T-helper 17 cell (primary cell): ENCODE measurements at places on chromosomes 7 and 10.

DNA sequence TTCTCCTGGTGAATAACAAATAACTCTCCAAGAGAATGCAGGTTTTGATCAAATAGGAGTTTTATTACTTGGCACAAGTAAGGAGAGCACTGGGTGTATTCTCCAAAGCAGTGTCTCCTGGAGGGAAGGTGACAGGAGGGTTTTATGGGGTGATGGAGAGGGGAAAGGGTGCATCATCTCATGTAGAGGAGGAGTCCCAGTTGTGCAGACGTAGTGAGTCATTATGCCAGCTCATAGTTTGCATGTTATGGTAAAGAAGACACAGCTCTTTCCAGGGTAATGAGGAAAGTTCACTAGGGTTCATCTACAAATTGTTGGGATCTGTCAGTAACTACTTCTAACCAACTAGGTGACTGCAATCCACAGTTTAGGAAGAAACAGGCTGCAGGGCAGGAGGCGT, 347.9 kb upstream of the MEOX2 start:
- no peak overlapping the region for H3K4me3 ChIP-seq
- H3K27me3 ChIP-seq, result no peaks in the 10 kb centered on the region
- DNase-seq, result no peak
- H3K27ac ChIP-seq, result no peak overlapping the region

- H3K4me1 ChIP-seq, result no peaks in the 10 kb centered on the region
- DNase-seq, result no peak
- peak overlapping the region; percentile 72 for H3K4me3 ChIP-seq
- no peak overlapping the region for H3K27ac ChIP-seq
- no peaks in the 10 kb centered on the region for H3K36me3 ChIP-seq
- peaks cover 28% of the 10 kb centered on the region for H3K27me3 ChIP-seq
These were observed 1.0 kb downstream of the CACNA2D1 start for GRCh38 chr7:82442492-82443035.

GRCh38 chr7:141700848-141701371, 1.1 kb downstream of the DENND11 start:
- peaks cover 43% of the 10 kb centered on the region for H3K4me1 ChIP-seq
- no peak for DNase-seq
- no peaks in the 10 kb centered on the region for H3K27me3 ChIP-seq
- H3K27ac ChIP-seq, result peak overlapping the region; percentile 97

- peaks cover 3% of the 10 kb centered on the region for H3K36me3 ChIP-seq
- H3K4me1 ChIP-seq, result peaks cover 43% of the 10 kb centered on the region
- no peaks in the 10 kb centered on the region for H3K27me3 ChIP-seq
- H3K27ac ChIP-seq, result peak overlapping the region; percentile 95
- peak overlapping the region; percentile 94 for H3K4me3 ChIP-seq
These were observed 27.2 kb downstream of the CCM2 start for GRCh38 chr7:45026984-45027773.

DNA sequence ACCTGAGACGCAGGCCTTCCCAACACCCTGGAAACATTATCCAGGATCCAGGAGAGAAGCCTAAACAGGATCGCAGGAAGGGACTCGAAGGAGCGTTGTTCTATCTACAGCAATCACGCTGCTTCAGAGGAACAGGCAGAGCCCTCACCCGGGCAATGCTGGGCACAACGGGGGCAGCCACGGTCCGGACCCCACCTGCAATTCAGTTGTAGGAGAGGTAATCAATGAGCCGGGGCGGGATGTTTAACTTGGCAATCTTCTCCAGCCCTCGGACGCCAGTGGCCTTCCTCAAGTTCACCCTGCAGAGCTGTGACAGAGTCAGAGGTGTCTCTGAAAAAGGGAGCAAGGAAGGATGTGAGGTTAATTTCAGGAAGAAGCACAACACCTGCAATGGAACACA, 25.9 kb downstream of the ASB13 start:
- H3K4me1 ChIP-seq, result peaks cover 4% of the 10 kb centered on the region
- peaks cover 7% of the 10 kb centered on the region for H3K36me3 ChIP-seq
- H3K27me3 ChIP-seq, result no peaks in the 10 kb centered on the region
- H3K4me3 ChIP-seq, result no peak overlapping the region
- DNase-seq, result no peak

GRCh38 chr10:131400513-131400912, 89.0 kb upstream of the TCERG1L start:
- H3K36me3 ChIP-seq, result no peaks in the 10 kb centered on the region
- H3K27ac ChIP-seq, result no peak overlapping the region
- no peak overlapping the region for H3K4me3 ChIP-seq

GRCh38 chr7:22934473-22935065, 79.4 kb downstream of the HYCC1 start:
- no peaks in the 10 kb centered on the region for H3K4me1 ChIP-seq
- H3K4me3 ChIP-seq, result no peak overlapping the region
- no peaks in the 10 kb centered on the region for H3K27me3 ChIP-seq

GRCh38 chr7:123415625-123416024, 118.8 kb downstream of the IQUB start:
- no peak overlapping the region for H3K27ac ChIP-seq
- H3K4me3 ChIP-seq, result no peak overlapping the region
- no peak for DNase-seq

GRCh38 chr10:100154666-100155065, 31.2 kb downstream of the ERLIN1 start:
- no peaks in the 10 kb centered on the region for H3K27me3 ChIP-seq
- peaks cover 9% of the 10 kb centered on the region for H3K4me1 ChIP-seq
- H3K4me3 ChIP-seq, result no peak overlapping the region
- peaks cover 40% of the 10 kb centered on the region for H3K36me3 ChIP-seq
